GM23248 (cell line): ENCODE measurements at places on chromosomes 2 and 18. TPM values are rescaled to one million over a fixed set of nuclear protein-coding genes. Genes with fewer than 3 reads are reported as not detected.
A peak's percentile ranks its signal among the peaks of the same experiment; 100 is the strongest.

GRCh38 chr2:161321944-161322648 is 13.9 kb downstream of the PSMD14 start:
- peak; percentile 30 for DNase-seq

DNA sequence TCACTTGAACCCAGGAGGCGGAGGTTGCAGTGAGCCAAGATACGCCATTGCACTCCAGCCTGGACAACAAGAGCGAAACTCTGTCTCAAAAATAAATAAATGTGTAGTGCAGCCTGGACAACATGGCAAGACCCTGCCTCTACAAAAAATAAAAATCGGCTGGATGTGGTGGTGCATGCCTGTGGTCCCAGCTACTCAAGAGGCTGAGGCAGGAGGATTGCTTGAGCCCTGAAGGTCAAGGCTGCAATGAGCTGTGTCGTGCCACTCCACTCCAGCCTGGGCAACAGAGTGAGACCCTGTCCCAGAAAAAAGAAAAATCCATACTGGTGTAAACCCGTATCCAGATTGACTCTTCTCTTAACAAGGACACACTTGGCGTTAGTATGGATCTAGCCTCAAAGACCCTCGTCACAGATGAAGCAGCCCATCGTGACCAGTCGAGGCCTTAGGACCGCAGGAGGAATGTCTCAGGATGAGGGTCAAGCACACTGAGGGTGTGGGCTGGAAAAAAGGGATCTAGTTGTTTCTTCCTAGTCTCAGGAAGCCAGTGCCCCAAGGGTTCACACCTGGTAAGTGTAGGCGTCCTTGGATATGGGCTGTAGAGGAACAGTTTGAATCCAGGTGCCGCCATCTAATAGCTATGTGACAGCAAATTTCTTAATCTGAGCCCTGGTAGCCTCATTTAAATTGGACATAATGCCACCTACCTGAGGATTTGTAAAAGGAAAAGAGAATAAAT is 4.0 kb upstream of the GPBAR1 start:
- no peak for DNase-seq

GRCh38 chr18:58258692-58259342 is 214.8 kb downstream of the NEDD4L start:
- no peak for DNase-seq

- DNase-seq, result no peak
Measured at GRCh38 chr2:173043897-173044519, 31.6 kb upstream of the MAP3K20 start.

GRCh38 chr2:85303780-85304531 is 23.8 kb downstream of the TGOLN2 start:
- DNase-seq, result no peak

DNA sequence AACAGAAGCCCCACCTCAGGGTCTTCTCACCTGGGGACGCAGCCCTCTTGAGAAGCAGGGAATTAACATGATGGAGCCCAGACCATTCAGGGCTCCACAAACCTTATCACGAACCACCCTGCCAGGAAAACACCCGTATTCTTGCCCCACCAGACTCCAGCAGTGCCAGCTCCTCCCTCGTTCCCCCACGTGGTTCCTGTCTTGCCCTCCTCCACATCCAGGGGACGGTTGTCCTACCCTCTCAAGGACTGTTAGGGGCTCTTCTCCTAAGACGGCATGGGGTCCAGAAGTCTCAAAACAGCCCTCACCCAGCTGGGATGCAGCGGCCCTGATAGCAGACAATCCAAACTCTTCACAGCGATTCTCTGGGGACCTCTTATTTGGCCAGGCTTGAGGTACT is 372.2 kb upstream of the HS6ST1 start:
- no peak for DNase-seq

DNA sequence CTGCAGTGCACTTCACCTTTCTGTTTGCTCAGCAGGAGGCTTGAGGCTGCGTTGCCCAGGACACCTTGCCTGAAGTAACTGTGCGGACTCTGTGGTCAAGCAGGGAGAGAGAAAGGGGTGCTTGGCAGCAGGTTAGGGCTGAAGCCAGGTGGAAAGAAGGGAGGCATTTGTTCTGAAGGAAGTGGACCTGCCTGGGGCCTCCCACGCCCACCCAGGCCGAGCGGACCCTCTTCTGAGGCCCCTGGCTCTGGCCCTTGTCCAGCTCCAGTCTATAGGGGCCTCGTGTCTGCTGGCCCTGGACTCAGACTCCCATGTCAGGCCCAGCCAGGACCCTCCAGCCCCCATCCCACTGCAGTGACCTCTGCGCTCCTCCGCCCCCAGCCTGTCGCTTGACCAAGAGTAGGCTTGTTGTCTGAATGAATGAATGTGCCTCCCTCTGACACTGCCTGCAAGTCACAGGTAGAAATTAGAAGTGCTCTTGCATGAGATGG is 2.5 kb downstream of the SNED1 start:
- DNase-seq, result no peak

DNA sequence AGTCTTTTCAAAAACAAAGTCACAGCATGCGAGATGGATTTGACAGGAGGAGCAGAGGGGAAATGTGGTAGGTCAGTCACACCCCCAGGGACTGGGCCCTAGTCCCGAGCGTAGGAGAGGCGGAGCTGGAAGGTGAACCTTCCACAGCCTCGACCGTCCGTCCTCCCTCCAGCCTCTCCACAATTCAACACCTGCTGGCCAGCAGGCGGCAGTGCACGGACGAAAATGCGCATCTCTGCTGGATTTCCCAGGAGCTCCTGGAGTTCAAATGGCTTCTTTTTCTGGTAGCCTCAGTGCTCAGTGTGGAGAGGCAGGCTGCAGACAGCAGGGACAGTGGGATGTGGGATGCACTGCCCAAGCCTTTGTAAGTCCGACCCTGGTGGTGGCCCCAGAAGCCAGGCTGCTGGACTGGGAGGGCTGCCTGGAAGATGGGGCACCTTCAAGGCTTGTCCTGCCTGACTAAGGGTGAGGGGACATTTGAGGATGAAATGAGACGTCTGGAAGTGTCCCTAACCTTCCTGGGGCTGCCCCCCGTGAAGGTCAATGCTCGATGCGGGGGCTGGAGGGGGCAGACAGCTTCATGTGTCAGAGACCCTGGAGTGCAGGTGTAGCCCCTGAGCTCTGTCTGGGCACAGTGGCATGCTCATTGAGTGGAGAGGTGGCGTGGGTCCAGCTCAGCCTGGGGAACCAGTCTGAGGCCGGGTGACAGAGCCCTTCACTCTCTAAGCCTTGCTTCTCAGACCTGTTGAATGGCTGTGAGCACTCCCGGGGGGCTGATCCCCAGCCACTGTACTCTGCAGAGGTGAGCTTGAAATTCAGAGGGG is 189.5 kb downstream of the TFCP2L1 start:
- peak; percentile 79 for DNase-seq

- no peak for DNase-seq
Measured at GRCh38 chr18:8912348-8913326, 189.9 kb upstream of the NDUFV2 start.

- peak; percentile 83 for DNase-seq
Measured at GRCh38 chr2:106990297-106990696, 104.3 kb upstream of the ST6GAL2 start.

- peak; percentile 77 for DNase-seq
Measured at GRCh38 chr18:23689031-23689615, at the start of gene LAMA3. Gene LAMA3 (plus strand): TSS chr18:23689453. CDS start chr18:23689684, 231 bp downstream.

DNA sequence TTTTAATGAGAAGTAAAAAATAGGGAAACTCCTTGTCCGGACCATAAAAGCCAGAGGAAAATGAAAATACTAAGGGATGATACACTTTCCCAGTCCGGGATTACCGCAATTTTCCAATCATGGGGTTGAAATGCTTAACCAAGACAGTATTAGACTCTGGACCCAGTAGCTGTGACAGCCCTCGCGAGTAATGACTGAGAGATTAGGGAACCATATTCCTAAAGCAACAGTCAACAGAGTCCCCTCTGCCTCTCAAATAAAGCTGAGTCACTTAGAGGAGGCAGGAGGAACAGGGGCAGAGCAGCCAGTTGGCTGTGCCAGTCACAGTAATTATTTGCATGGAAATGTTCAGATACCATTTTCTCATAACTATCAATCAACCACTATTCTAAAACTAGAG is 34.8 kb downstream of the GPATCH11 start:
- DNase-seq, result peak; percentile 5

- DNase-seq, result peak; percentile 46
Measured at GRCh38 chr18:396251-396555, 104.3 kb downstream of the COLEC12 start.

DNA sequence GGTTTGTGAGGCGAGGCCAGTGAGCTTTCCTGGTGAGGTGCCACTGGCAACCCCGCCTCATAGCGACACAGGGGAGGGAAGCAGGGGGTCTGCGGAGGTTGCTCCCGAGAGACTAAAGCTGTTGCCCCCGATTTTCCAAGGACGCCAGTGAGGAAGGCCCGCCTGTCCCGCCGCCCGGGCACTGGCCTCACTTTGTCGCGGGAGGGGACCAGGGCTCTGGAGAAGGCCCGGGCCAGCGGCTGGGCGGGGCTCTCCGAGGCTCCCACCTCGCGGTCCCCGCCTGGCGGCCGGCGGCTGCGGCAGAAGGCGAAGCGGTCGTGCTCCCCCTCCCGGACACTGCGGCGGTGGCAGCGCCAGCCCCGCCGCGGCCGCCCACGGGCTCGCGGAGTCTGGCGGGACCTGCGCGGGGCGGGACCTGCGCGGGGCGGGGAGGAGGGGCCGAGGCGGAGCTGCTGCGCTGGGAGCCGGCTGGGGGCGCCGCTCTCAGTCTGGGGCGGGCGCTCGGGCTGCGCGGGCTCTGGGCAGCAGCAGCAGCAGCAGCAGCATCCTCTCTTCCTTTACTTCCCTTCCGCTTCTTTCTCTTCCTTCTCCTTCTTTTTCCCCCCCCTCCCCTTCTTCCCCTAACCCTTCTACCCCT is at the start of gene MAP2:
Gene MAP2 (plus strand): TSS at position 486 of the 637 bp plus-strand sequence. CDS start 229,124 bp downstream, outside the sequence.
- DNase-seq, result peak; percentile 93

DNA sequence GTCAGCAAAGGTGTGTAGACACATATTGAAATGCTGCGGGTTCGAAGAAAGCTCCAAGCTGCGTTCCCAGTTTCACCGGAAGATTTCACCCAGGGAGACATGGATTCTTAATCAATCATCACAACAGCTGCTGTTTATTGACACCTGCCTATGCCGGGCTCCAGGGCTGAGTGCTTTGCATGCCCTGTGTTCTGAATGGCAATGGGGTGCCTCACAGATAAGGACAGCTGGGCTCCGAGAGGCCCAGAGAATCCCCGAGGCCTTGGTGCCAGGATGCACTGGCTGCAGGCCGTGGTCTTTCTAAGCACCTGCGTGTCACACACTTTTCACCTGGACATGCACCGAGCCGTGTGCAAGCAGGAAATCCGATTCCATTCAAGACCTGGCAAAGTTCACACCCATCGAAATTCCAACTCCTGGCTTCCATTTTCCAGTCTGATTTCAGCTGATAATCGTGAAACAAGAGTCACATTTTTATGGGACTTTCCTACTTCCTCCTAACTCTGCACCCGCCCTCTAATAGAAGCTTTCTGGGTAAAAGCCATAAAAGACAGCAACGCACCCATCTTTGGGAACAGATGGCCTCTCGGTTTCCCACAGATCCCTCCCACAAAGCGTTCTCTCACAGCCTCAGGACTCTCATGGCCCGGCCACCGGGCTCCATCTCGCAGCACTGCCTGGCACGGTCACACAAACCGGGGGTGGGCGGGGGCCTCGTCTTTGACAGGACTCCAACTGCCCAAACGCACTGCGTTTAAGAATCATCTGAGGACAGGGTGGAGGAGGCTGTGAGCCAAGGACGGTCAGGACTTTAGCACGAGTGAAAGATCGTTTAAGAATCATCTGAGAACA is 245.6 kb upstream of the SALL3 start:
- no peak for DNase-seq

DNA sequence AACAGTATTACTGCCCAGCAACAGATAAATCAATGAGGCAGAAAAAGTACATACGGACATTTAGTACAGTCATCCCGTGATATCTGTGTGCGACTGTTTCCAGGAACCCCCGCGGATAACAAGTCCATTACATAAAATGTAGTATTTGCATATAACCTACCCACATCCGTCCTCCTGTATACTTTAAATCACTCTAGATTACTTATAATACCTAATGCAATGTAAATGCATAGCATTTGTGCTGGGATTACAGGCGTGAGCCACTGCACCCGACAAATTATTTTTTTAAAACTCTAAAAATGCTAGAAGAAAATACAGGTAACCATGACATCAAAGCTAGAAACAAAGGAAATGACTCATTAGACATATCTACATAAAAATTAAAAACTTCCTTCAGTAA is 91.6 kb downstream of the FAM161A start:
- DNase-seq, result peak; percentile 21

- DNase-seq, result no peak
Measured at GRCh38 chr2:101173707-101174295, 22.6 kb upstream of the TBC1D8 start.

GRCh38 chr18:24228667-24229041 is 89.8 kb downstream of the CABYR start:
- peak; percentile 16 for DNase-seq

- DNase-seq, result no peak
Measured at GRCh38 chr2:167692936-167693335, 554.5 kb downstream of the STK39 start.

- DNase-seq, result no peak
Measured at GRCh38 chr18:11901826-11902438, 6.2 kb downstream of the MPPE1 start.

DNA sequence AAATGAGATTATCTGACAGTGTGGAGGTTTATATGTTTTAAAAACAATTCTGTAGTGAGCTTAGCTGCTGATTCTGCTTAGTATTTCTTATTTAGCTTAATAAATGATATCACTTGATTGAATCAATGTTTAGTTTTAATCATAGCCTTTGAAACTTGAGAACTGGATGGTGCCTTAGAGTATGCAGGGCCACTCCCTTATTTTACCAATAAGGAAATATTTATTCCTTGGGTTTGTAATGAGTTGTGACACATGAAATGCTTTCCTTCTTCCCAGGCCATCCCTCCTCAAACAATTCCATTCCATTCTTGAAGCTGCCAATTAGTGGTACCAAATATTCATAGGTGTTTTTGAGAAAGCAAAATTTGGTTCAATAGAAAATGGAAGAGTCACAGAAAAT is 183.8 kb upstream of the DCC start:
- DNase-seq, result no peak

DNA sequence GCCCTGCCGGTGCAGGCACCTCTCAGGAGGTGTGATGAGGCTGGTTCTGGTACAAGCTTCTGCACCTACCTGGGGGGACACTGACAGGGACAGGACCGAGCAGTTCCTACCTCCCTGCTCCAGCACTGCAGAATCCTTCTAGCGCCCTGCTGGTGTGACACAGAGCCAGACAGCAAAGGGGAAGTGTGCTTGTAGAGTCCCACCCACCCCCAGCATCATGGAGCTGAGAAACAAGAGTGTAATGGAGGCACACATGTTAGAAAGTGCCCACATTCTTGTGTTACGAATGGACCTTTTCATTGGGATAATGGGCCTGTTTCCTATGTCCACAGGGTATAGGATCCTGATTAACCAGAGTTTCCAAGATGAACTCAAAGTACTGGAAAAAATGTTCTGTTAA is 38.3 kb downstream of the OXER1 start:
- peak; percentile 10 for DNase-seq

Gene SAG
- polyA plus RNA-seq, result not detected in 2 replicates

Gene NFATC1
- polyA plus RNA-seq, result 9.2 and 9.8 TPM in 2 replicates

Gene ESPNL
- polyA plus RNA-seq, result 0.19 and 0.60 TPM in 2 replicates

Gene MROH2A
- not detected in 2 replicates for polyA plus RNA-seq

Gene TNFAIP6
- polyA plus RNA-seq, result 10.2 and 10.7 TPM in 2 replicates

Gene DCDC2C
- polyA plus RNA-seq, result not detected in 2 replicates

Gene LRRC30
- polyA plus RNA-seq, result not detected in 2 replicates

Gene PDE1A
- 0.93 and 1.0 TPM in 2 replicates for polyA plus RNA-seq

Gene KIDINS220
- 23.4 and 25.0 TPM in 2 replicates for polyA plus RNA-seq

Gene CCDC148
- 0.51 and 0.64 TPM in 2 replicates for polyA plus RNA-seq

Gene ATRAID
- 304 and 311 TPM in 2 replicates for polyA plus RNA-seq

Gene RTP5
- not detected in 2 replicates for polyA plus RNA-seq

Gene C2orf80
- polyA plus RNA-seq, result not detected in 2 replicates

Gene DNAH7
- polyA plus RNA-seq, result 0.29 and 0.40 TPM in 2 replicates

Gene CRYBA2
- not detected in 2 replicates for polyA plus RNA-seq

Gene GALNT14
- 2.3 and 3.2 TPM in 2 replicates for polyA plus RNA-seq

Gene SFT2D3
- not detected in 2 replicates for polyA plus RNA-seq

Gene SPEG
- 6.8 and 9.4 TPM in 2 replicates for polyA plus RNA-seq
